GM12878 (cell line): ENCODE measurements at places on chromosomes 1 and 21.

DNA sequence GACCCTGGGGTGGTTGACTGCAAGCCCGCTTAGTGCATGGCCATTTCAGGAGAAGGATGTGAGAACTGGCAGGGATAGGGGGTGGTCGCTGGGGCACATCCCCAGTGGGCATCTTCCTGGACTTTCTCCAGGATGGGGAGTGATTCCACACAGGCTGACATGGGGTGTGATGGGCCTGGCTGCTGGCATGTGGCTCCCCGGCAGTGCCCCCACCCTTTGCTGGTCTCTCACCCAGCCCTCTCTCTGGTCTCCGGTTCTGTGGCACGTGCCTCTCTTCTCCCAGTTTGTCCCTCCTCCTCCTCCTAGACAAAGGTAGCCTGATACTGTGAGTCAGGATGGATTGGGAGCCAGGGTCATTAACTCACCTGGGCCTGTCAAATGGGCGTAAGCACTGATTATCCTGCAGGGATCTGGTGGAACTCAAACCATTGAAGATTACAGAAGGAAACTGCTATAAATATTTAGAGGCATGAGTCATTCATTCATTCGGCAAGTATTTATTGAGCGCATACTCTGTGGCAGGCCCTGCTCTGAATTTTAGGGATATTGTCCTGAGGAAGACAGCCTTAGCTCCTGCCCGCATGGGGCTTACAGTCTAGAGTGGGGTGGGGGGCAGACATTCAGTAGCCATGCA is 23.6 kb upstream of the EPS8L3 start:
- no peak for DNase-seq

- no peak for DNase-seq
These were observed 2.2 kb downstream of the SCYL3 start for GRCh38 chr1:169891539-169891885.

DNA sequence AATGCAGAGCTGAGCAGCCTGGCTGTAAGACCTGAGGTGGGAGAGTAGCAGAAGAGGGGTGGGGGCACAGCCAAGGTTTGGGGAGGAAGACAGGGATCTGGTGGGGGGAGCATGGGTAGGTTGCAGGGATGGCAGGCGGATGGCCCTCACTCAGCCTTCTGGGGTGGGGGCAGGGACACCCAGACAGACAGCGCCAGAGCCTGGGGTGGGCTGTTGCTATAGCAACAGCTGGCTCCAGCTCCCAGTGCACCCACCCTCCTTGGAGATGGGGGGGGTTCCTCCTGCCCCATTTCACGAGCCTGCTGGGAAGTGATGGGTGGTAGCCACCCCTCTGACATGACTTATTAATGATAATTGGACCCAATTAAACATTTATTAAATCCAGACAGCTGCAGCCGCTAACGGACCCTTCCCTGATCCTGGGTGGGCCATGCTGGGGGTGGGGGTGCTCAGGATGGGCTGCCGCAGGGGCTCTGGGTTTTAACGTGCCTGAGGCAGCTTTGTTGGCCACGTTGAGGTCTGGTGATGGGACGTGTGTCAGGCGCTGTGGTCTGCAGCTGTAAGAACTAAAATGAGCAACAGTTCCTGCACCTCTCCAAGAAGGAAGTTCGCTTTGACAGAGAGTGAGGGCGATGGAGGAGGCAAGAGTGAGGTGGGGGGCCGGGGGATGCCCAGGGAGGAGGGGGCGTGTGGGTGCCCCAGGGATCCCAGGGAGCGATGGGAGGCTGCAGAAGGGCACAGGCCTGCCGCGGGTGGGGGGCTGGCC is 19.4 kb downstream of the AGRN start:
- DNase-seq, result no peak

GRCh38 chr1:93768380-93768863 is 86.8 kb upstream of the BCAR3 start:
- no peak for DNase-seq

GRCh38 chr1:211487082-211487481 is 4.9 kb downstream of the RD3 start:
- DNase-seq, result no peak

DNA sequence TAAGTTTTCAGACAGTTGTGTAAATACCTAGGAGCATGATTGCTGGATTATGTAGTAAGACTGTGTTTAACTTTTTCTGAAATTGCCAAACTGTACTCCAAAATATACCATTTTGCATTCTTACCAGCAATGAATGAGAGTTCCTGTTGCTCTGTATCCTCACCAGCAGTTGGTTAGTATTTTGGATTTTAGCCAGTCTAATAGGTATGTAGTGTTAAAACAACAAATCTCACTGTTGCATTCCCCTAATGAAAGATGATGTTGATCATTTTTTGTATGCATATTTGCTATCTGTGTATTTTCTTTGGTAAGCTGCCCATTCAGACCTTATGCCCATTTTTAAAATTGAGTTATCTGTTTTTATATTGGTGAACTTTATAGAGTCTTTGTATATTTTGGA is 89.9 kb downstream of the RASAL2 start:
- DNase-seq, result no peak

GRCh38 chr1:12525311-12526181 is 92.5 kb downstream of the DHRS3 start:
- no peak for DNase-seq

- no peak for DNase-seq
These were observed 87.6 kb downstream of the PDE9A start for GRCh38 chr21:42741066-42741465.

DNA sequence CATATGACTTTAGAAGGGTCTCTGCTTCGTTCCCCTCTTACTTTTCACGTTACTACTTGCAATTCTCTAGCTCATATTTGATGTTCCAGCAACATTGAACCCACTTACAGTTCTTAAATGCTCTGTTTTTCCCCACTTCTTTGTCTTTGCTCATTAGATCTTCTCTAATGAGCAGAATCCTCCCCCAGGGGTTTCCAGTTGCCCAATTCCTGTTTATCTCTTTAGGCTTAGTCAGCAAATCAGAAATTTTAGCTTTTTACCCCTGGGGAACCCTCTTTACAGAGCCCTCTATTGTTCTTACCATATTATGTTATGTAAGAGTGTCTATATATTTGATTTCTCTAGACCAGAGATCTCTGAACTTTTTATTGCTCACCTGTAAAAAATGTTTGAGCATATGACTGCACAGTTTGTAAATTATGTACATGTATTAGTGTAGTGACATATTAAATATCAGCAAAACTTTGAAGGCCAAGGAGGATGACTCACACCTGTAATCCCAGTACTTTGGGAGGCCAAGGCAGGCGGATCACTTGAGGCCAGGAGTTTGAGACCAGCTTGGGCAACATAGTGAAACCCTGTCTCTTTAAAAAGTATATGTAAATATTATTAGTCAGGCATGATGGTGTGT is 71.4 kb downstream of the FNBP1L start:
- DNase-seq, result no peak

- DNase-seq, result no peak
These were observed 101.1 kb downstream of the NUF2 start for GRCh38 chr1:163422738-163423404.
